ENCODE measurements at places on chromosomes 5 and 9.

DNA sequence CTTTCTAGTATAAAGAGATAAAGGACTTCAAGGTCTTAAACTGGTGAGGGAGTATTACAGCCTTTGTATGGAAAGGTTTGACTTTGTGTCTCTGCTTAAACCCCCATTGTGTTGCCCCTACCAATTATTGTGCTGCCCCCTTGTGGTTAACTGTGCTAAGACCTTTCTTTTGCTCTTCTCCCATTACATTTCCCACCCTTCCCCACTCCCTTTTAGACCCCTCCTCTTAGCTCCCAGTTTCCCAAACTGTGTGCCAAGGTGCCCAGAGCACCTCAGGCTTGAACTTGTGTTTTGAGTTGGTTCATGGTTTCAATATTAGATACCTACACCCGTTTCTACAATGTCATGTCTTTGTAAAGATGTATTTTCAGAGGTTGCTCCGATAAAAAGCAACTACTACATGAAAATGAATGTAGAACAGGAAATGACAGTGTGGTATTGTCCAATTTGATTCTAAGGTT is 2.9 kb downstream of the JAK2 start:
- peak; percentile 48 for DNase-seq

- no peak for DNase-seq
Measured at GRCh38 chr9:40907657-40908624, 220.5 kb downstream of the FOXD4L6 start.

- DNase-seq: no peak
Measured at GRCh38 chr5:8598996-8599395, 730.0 kb downstream of the MTRR start.

DNA sequence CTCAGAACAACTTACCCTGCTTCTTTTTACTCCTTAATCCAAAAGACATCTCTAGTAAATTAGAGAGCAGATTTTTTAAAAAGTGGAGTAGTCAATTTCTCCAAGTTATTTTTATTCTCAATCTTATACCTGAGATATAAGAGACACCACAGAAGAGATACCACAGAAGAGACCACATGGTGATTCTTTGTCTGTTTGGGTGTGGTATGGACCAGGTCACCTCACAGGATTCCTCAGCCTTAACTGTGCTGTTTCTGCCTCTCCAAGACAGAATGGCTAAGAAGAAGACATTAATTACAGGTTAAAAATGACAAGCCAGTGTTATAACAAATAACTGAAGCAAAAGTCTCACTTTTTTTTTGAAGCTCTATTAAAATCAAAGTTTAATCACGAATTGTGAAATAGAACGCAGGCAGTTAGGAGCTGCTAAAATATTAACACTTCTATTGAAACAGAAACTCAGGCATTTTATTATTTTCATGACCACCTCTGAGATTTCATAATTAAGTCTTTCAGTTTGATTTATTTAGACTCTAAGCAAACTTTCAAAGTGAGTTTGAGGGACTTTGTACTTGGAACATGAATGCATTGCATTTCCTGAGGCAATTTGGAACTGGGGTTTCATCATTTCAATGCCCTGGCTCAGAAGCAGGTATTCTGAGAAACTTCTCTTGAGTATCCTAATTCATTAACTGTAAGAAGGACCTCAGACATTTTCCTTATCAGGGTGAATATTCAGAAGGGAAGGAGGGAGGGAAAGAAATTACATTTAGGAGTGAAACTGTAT is 280.7 kb downstream of the KCTD16 start:
- DNase-seq: no peak

DNA sequence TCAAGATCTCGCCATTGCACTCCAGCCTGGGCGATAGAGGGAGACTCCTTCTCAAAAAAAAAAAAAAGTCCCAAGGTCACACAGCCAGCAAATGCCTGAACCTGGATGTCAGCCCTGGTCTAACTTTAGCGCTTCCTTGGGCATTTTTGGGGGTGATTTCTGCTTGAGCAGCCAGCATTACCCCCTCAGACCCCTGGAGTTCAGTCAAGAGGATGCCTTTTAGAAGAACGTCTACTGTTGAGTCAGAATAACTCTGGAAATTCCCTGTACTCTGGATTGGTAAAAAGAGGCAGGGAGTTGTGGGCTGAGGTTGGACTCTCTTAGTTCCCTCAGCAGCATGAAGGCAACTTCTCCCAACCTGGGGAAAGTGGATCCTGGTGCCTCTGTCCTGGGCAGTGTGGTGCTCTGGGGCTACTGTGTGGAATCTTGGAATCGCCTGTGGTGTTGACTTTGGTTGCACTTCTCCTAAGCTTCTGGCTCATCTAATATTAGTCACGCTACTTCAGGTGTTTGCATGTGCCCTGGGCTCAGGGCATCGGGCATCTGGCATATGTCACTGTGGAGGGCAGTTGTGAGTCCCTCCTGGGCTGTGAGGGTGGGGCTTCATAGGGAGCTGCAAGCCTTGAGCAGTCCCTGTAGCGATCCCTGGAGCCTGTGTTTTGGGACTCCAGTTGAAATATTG is 32.2 kb downstream of the STXBP1 start:
- no peak for DNase-seq

GRCh38 chr5:126975796-126976195 is 54.6 kb downstream of the MARCHF3 start:
- no peak for DNase-seq

DNA sequence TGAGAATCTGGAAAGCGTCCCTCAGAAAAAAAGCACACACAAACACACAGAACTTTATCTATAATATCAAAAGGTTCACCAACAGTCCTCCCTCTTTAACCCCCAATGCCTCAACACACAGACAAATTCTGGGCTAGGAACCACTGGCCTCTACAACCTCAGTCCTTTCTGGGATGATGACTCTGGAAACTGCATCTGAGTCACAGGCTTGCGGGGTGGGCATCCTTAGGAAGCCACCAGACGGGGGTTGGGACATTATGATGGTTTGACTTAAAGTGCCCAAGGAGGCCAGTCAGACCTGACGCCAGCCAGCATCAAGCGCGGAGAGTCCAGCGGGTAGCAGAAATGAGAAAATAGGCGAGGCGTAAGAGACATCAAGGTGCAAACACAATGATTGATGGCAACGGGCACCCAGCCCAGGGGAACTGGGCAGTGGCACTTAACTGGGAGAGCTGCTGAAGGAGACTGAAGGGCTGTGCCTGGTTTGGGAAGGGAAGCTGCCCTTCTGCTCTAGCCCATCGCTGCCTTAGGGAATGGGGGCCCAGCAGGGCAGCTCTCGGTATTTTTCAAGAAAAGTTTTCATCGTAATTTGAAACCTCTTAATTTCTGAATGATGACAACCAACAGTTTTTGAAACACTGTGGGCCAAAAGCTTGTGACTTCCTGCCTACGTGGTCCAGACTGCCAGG is 20.7 kb downstream of the SPRY4 start:
- no peak for DNase-seq

DNA sequence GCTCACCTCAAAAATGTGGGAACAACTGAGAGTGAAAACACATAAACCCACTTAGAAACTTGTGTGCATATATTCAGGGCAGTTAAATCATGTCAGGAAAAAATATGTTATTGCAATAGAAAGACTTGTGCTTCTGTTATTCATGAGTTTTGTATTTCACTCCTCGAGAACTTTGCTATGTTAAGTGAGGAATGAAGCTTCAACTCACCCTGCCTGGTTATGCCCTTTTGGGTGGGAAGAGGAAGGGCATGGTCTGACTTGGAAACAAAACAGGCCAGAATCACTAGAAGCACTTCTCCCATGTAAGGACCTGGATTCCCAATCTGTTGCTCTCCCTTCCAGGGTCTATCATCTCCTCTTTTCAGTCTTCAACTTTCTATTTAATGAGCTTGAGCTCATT is 14.5 kb downstream of the SLC27A6 start:
- no peak for DNase-seq

DNA sequence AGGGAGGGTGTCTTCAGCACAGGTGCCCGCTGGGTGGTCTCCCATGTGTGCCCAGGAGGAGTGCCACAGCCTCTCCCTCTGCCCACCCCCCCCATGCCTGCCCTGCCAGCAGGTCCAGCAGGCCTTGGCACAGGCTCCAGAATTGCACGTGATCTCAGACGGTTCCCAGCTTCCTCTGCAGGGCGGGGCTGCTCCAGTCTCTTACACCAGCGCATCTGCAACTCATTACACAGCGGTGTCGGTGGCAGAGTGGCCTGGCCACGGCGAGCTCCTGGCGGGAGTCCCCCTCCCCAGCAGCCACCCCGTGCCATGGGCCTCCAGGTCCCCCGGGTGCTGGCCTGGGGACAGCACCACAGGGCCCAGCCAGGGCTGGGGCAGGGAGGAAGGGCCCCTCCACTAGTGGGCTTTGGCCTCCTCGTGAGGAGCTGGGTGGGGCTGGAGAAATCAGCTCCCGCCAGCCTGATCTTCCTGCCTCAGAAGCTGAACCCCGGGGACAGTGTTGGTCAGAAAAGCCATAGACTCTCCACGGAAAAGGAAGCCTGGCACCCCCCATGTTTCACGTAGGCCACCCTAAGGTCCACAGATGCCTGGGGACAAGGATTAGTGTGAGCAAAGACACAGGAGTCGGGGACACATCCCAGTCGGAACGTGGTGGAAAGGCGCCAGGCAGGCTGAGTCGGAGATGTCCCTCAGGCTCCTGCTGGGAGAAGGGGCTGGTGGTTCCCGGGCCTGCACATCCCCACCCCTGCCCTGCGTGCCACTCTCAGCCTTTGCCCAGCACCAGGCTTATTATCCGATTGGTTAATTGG is 40.2 kb downstream of the RXRA start:
- DNase-seq: peak; percentile 94

GRCh38 chr5:71563161-71563560 is 24.0 kb upstream of the MCCC2 start:
- DNase-seq: no peak

GRCh38 chr5:34571677-34572041 is 84.5 kb upstream of the RAI14 start:
- DNase-seq: no peak

- DNase-seq: no peak
Measured at GRCh38 chr5:179852993-179853547, 5.5 kb downstream of the MRNIP start.

DNA sequence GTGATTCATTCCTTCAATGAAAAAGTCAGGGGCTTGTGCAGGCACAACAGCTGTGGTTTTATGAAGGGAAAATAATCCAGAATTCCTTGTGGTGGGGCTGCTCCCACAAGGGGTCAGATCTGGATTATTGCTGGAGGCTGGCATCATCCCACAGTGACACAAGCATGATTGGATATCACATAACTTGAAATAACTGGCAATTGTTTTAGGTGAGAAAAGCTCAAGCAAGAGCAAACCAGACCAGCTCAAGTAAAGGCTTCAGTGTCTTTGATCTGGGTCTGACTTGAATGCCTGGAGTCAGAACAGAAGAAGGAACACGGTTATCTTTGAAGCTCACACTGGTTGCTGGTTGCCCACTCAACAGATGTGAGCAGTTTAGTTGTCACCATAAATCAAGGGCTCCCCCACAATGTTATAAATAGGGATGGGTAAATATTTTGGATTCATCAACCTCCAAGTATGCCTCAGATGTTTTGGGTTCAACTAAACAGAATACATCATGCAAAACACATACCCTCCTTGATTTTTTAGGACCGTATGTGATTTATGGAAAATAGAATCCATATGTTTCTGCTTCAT is 3.1 kb upstream of the ZNF474 start:
- peak; percentile 76 for DNase-seq

GRCh38 chr5:148386041-148386440 is 2.3 kb downstream of the FBXO38 start:
- no peak for DNase-seq

- no peak for DNase-seq
Measured at GRCh38 chr9:92950359-92950955, 3.1 kb downstream of the FGD3 start.

DNA sequence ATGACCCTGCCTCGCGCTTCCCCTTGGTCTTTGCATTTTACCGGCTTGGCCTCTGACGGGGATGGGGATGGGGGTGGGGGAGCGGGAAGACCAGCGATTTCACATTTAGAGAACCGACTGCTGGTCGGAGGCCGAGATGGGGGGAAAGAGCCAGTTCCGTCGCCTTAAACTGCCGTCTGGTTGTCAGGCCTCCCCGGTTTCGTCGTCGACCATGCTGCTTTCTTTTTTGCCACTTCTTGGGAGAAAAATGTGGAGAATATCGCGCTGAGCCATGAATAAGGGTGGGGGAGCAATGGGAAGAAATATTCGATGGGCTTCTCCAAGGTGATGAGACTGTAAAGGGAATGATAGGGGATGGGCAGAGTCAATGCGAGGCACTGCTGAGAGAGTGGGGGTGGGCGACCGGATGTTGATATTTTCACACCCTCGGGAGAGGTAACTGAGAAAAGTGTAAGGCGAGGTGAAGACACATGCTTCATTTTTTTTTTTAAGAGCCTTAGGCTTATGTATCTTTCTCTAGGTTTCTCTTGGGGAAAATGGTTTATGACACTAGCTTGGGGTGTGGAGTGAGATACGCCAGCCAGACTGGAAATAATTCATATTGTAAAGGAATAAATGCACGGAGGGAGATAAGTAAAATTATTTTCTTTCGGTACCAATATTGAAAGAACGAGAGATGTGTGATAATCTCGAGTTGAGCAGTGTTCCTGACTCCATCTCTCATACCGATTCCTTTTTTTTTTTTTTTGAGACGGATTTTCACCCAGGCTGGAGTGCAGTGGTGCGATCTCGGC is 1.1 kb downstream of the KIF2A start:
- peak; percentile 55 for DNase-seq

DNA sequence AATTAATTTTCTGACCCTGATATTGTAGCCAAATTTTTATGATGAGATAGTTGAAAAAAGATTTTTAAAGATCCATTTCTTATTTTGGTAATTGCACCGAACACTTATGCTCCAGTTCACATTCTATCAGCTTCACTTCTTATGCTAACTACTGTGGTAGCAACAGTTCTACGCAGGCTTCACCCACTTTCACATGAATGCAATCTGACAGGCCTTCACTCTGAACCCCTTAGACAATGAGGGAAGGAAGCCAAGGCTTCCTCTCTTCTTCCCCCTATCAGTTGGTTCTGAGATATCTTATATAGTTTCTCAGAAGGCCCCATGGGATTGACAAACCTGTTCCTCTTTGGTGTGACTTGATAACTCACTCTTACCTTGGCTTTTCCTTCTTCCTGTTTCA is 185.8 kb downstream of the CETN3 start:
- DNase-seq: no peak

GRCh38 chr9:133995012-133995896 is 3.1 kb upstream of the VAV2 start:
- DNase-seq: no peak

DNA sequence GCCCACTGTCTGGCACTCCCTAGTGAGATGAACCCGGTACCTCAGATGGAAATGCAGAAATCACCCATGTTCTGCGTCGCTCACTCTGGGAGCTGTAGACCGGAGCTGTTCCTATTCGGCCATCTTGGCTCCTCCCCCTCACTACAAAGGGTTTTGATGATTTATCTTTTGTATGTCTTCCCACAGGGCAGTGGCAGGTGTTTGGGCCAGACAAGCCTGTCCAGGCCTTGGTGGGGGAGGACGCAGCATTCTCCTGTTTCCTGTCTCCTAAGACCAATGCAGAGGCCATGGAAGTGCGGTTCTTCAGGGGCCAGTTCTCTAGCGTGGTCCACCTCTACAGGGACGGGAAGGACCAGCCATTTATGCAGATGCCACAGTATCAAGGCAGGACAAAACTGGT is 9.4 kb downstream of the BTNL8 start:
- no peak for DNase-seq

- no peak for DNase-seq
Measured at GRCh38 chr5:179253730-179254129, 91.5 kb downstream of the ADAMTS2 start.

- no peak for DNase-seq
Measured at GRCh38 chr9:129193655-129194054, 15.6 kb upstream of the IER5L start.

GRCh38 chr5:108753877-108754276 is 6.2 kb downstream of the FER start:
- DNase-seq: peak; percentile 22

GRCh38 chr9:89036383-89036782 is 45.1 kb downstream of the S1PR3 start:
- DNase-seq: no peak

- no peak for DNase-seq
Measured at GRCh38 chr5:17374973-17375742, 122.9 kb upstream of the TAF11L2 start.

All from umbilical cord (tissue), 2 donors.